Activated CD8-positive, alpha-beta memory T cell treated with anti-CD3 and anti-CD28 coated beads, Interleukin-2, amount 10 ng/mL, durations not matched to agents 7 days and 5 days (primary cell): ENCODE measurements at places on chromosomes 5 and 9. TPM values are rescaled to one million over a fixed set of nuclear protein-coding genes. Genes with fewer than 3 reads are reported as not detected.
A peak's percentile ranks its signal among the peaks of the same experiment; 100 is the strongest.

- H3K4me3 ChIP-seq = peak within 1 kb of the TSS; percentile 100
- DNase-seq = no peak
- H3K36me3 ChIP-seq = peaks cover 18% of the 10 kb centered on the region
- no peaks in the 10 kb centered on the region for H3K27me3 ChIP-seq
- H3K27ac ChIP-seq = peak within 1 kb of the TSS; percentile 58
These were observed at the start of gene CBY3 for GRCh38 chr5:179680780-179681401. CBY3 (minus strand) TSS chr5:179681034; CDS start chr5:179680918, 116 bp downstream.

- DNase-seq = no peak
- no peaks in the 10 kb centered on the region for H3K27me3 ChIP-seq
- H3K36me3 ChIP-seq = no peaks in the 10 kb centered on the region
- no peaks in the 10 kb centered on the region for H3K4me1 ChIP-seq
These were observed 45.7 kb upstream of the IRX2 start for GRCh38 chr5:2797160-2797559.

GRCh38 chr5:154858972-154859871 is 795 bp downstream of the CNOT8 start:
- H3K27ac ChIP-seq = peak overlapping the region; percentile 100
- H3K27me3 ChIP-seq = no peaks in the 10 kb centered on the region
- H3K36me3 ChIP-seq = peaks cover 30% of the 10 kb centered on the region
- peaks cover 35% of the 10 kb centered on the region for H3K4me1 ChIP-seq

DNA sequence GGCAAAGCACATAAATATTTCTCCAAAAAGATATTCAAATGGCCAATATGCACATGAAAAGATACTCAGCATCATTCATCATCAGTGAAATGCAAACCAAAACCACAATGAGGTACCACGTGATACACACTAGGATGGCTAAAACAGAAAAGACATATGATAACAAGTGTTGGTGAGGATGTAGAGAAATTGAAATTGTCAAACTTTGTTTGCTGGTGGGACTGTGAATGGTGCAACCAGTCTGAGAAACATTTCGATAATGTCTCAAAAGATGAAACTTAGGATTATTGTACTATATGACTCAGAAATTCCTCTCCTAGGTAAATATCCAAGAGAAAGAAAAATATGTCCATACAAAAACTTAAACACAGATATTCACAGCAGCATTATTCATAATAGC is 8.6 kb upstream of the LHFPL2 start:
- no peaks in the 10 kb centered on the region for H3K4me1 ChIP-seq
- no peak for DNase-seq
- H3K36me3 ChIP-seq = no peaks in the 10 kb centered on the region
- peaks cover 49% of the 10 kb centered on the region for H3K27me3 ChIP-seq

DNA sequence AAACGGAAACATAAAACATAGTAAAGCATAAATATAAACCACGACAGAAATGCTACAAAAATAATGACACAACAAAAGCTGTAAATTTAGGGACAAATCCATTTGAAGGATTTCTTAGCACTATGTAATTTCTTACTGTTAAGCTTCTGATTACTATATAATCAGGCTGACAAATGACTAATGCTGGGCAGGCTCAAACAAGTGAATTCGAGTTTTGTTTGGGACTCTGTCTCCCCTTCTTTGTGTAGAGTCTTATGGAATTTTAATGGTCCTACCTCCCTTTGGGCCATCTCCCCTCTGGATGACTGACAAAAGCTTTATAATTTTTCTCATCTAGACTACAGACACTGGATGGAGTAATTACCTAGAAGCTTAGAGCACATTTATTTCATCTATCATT is 24.6 kb upstream of the KIF2A start:
- no peaks in the 10 kb centered on the region for H3K27me3 ChIP-seq
- peaks cover 63% of the 10 kb centered on the region for H3K36me3 ChIP-seq
- H3K4me1 ChIP-seq = peaks cover 65% of the 10 kb centered on the region
- H3K27ac ChIP-seq = no peak overlapping the region
- no peak overlapping the region for H3K4me3 ChIP-seq

- peaks cover 7% of the 10 kb centered on the region for H3K4me1 ChIP-seq
- peaks cover 32% of the 10 kb centered on the region for H3K27me3 ChIP-seq
- no peaks in the 10 kb centered on the region for H3K36me3 ChIP-seq
- H3K27ac ChIP-seq = no peak within 1 kb of the TSS
- DNase-seq = no peak
- H3K4me3 ChIP-seq = peak within 1 kb of the TSS; percentile 46
These were observed at the start of gene GFRA3 for GRCh38 chr5:138274189-138274853. GFRA3 (minus strand) TSS chr5:138274621; CDS start chr5:138274424, 197 bp downstream.

DNA sequence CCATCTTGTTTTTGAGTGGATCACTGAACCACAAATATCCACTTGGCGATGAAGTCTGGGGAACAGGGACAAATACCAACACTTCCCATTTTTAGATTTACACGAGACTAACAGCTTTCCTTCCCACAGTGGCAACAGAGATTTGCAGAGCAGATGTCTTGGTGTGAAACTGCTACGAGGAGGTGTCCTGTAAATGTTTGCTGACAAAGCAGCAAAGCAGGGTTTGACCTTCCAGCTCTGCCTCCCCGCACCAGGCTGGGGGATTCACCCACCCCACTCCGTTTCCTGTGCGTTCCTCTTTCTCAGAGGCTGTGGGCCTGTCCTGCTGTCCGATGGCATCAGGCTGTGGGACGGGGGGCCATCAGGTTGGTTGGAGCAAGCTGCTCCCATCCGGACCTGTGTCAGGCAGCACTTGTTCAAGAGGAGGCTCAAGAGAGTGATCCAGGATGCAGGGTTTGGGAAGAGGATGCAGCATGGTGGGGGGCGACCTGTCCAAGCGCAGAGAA is 693 bp upstream of the RGS3 start:
- H3K27ac ChIP-seq = no peak overlapping the region
- no peak for DNase-seq
- no peaks in the 10 kb centered on the region for H3K27me3 ChIP-seq

Gene CARTPT
- total RNA-seq = not detected

Gene SPATA31A3
- total RNA-seq = not detected

GRCh38 chr9:37302277-37302676 is 120.2 kb upstream of the GRHPR start:
- DNase-seq = peak; percentile 80
- H3K27ac ChIP-seq = peak overlapping the region; percentile 86
- no peaks in the 10 kb centered on the region for H3K27me3 ChIP-seq
- H3K4me3 ChIP-seq = peak overlapping the region; percentile 38

DNA sequence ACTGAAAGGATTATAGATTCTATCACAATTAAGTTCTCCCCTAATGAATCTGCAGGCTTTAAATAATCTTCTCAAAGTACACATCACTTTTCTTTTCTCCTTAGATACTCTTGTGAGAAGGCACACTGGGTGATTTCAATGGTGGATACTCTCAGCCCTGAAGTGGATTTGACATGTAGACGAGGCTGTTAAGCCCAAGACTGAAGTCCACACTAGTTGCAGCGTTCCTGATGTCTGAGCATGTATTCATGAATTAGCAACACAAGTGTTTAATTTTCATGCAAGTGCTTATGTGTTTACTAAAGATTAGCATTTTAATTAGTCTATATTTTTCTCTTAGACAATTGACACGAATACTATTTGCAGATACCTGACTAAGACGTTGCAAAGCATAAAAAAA is 218.9 kb downstream of the TMEM161B start:
- H3K27ac ChIP-seq = no peak overlapping the region
- no peak for DNase-seq
- H3K27me3 ChIP-seq = peaks cover 2% of the 10 kb centered on the region
- no peaks in the 10 kb centered on the region for H3K4me1 ChIP-seq
- H3K36me3 ChIP-seq = no peaks in the 10 kb centered on the region

DNA sequence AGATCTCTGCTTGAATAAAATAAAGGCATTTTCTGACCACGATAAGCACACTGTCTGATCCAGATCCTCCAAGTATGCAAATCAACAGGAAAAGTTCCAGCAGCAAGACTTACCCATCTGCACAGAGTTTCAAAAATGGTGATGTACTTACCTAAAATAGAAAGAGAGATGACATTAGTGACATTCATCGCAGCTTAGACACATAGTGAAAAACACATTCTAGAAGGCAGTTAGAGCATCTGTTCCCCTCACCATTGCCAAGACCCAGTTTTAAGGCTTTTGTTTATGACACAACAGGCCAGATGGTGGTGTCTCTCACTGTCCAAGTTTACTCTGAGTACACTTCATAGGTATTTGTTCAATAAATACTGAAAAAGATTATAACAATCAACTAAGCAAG is 207.7 kb downstream of the PDE4D start:
- peaks cover 14% of the 10 kb centered on the region for H3K27me3 ChIP-seq
- H3K4me3 ChIP-seq = no peak overlapping the region
- H3K4me1 ChIP-seq = no peaks in the 10 kb centered on the region
- H3K27ac ChIP-seq = no peak overlapping the region

Gene SUSD1
- 18.5 TPM for total RNA-seq

GRCh38 chr9:892123-892522 is 50.6 kb downstream of the DMRT1 start:
- peaks cover 10% of the 10 kb centered on the region for H3K4me1 ChIP-seq
- H3K27me3 ChIP-seq = peaks cover 17% of the 10 kb centered on the region
- H3K4me3 ChIP-seq = no peak overlapping the region
- H3K27ac ChIP-seq = no peak overlapping the region
